ENCODE measurements at places on chromosomes 11 and 22. TPM values are rescaled to one million over a fixed set of nuclear protein-coding genes. Genes with fewer than 3 reads are reported as not detected.

GRCh38 chr11:73271936-73272679, at the start of gene P2RY6:
TSS of gene P2RY6 (plus strand) at chr11:73272338. CDS start at chr11:73296519, 24,181 bp downstream.
- no peak for DNase-seq

- peak; percentile 57 for DNase-seq
These were observed 35.9 kb upstream of the PRDM11 start for GRCh38 chr11:45110562-45110961.

- no peak for DNase-seq
These were observed 2.6 kb downstream of the RCE1 start for GRCh38 chr11:66845876-66846212.

DNA sequence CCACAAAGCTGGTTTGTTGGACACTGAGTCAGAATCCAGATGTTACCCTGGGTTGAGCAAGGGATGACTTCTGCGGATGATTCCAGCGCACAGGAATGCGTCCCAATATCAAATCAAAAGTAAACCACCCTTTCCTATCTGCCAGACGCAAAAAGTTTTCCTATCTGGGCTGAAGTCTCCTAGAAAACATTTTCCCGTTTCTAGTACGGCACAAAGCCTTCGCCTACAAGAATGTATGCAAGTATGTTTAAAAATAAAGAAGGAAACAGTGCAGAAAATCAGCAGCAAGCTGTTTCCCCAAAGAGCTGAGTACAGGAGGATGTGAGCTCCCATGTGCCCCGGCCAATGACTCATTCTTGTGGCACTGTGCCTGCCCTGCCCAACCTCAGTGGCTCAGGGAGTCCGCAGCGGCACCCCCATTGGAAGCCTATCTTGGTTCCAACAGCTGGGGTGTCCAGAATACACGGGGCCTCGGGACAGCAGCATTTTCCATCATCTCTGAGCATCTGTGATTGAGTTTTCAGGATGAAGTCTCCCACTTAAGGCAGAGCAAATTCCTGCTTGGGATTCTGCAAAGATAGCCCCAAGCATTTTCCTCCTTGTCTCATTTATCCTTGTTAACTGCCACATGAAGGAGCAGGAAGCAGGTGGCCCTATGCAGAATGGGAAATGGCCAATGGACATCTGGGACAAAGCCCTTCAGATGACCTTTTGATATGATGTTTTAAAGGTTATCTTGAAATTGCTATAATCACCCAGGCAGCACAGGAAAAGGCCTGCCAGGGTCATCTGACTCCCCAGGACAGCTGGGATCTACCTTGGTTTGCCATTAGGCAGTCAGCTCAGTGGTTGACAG, 17.5 kb downstream of the KCNJ5 start:
- DNase-seq = peak; percentile 26

GRCh38 chr11:63945477-63946163, 6.8 kb downstream of the NAA40 start:
- DNase-seq = peak; percentile 27

DNA sequence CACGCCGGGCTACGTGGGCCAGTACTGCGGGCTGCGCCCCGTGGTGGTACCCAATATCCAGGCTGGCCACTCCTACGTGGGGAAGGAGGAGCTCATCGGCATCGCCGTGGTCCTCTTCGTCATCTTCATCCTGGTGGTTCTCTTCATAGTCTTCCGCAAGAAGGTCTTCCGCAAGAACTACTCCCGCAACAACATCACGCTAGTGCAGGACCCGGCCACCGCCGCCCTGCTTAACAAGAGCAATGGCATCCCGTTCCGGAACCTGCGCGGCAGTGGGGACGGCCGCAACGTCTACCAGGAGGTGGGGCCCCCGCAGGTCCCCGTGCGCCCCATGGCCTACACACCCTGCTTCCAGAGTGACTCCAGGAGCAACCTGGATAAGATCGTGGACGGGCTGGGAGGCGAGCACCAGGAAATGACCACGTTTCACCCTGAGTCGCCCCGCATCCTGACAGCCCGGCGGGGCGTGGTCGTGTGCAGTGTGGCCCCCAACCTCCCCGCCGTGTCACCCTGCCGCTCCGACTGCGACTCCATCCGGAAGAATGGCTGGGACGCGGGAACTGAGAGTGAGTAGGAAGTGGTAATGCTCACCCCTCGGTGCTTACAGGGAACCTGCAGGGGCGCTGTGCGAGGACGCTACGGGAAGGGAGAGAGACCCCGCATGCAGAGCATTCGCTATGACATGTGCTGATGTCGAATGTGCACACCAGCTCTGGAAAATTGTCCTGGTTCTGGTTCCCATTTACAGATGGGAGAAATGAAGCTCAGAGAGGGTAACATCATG, 86.4 kb upstream of the MTNR1B start:
- no peak for DNase-seq

GRCh38 chr11:56961609-56962008, 27.1 kb upstream of the OR5AK2 start:
- DNase-seq = no peak

GRCh38 chr11:120136356-120136755, 1.6 kb downstream of the TRIM29 start:
- DNase-seq = no peak

GRCh38 chr11:31414338-31414737, 44.7 kb downstream of the DNAJC24 start:
- DNase-seq = no peak

DNA sequence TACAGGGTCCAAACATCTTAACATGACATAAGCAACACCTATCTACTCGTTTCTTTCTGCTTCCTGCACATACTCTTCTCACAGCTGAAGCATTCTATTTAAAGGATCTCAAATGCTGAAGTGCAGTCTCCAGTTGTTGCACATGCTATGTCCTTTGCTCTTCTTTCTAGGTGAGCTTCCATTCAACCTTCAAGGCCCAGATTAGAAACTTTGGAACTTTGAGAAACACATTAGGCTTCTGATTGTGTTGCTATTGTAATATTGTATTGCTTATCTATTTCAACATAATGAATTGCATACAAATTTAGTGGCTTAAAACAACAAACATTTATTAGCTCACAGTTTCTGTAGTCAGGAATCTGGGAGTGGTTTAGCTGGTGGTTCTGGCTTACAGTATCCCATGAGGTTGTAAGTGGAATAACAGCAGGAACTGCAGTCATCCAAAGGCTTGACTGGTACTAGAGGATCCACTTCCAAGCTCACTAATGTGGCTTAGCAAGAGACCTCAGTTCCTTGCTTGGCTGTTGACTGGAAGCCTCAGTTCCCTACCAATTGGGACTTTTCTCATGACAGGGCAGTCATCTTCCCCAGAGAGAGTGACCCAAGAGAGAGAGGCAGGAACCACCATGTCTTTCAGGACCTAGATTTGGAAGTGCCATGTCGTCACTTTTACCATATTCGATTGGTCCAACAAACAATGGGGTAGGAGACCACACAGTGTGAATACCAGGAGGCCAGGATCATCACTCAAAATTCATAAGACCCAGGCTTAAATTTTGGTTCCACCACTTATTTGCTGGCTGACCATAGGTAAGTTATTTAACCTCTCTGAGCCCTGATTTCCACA, 27.2 kb upstream of the RASSF10 start:
- DNase-seq = no peak

DNA sequence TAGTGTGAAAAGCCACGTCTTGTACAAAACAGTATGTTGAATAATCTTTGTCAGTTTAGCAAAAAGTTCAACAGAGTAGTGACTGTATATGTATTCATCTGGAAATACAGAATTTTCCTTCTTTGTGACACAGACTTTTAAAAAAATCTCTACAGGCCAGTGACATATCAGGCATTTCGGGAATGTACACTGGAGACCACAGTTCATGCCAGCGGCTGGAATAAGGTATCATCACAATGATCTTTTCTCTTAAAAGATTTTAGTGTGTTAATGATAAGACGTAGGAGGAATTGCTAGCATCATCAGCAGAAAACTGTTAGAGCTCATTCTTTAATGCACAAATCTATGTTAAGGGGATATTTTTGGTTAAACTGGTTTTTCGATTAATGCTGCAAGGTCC, 57.4 kb downstream of the BCL2L13 start:
- DNase-seq = no peak

DNA sequence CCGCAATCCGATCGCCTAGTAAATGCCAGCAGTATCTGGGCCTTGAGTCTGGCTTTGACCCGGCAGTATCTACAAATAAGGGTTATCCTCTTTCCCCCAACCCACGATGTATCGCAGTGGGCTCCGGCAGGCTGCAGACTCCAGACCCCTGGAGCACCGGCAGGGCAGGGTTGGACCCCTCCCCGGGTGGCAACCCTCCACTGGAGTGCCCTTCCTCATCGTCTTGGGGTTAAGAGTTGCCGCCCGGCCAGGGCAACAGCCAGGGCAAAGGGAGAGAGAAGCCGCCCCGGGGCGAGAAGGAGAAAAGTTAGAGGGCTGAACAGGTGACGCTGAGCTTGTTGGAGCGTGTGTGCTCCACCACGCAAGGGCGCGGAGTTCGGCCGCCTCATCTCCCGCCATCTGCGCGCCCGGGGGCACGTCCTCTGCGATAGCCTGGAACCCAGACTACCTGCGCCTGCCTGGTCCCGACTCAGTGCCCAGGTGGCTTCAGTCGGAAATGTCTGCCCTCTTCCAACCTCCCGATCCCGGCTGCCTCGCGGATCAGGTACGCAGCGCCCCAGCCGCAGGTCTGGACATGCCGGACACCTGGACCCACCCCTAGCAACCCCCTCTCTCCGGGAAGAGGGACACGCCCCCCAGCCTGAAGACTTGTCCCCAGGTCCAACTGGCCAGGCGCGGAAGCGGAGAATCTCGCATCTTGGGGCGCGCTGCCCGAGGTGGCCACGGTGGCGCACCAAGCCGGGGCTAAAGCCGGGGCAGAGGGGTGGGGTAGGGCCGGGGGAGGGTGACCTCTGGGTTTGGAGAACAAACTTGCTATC, 1.2 kb downstream of the DSCAML1 start:
- no peak for DNase-seq

DNA sequence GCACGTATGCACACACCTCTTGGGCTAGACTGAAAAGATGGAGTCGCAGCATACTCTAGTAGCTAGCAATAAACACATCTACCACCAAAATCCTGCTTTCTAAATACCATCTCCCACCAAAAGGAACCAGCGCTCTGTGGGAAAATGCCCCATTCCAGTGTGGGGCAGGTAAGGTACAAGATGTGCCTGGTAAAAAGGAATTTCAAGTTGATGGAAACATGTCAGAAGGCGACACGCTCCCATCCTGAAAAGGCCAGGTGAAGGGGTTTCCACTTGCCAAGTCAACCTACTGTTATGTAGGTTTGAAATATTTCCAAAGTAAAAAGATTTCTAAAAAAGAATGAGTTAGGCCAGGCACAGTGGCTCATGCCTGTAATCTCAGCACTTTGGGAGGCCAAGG, 8.8 kb downstream of the DGCR2 start:
- no peak for DNase-seq

DNA sequence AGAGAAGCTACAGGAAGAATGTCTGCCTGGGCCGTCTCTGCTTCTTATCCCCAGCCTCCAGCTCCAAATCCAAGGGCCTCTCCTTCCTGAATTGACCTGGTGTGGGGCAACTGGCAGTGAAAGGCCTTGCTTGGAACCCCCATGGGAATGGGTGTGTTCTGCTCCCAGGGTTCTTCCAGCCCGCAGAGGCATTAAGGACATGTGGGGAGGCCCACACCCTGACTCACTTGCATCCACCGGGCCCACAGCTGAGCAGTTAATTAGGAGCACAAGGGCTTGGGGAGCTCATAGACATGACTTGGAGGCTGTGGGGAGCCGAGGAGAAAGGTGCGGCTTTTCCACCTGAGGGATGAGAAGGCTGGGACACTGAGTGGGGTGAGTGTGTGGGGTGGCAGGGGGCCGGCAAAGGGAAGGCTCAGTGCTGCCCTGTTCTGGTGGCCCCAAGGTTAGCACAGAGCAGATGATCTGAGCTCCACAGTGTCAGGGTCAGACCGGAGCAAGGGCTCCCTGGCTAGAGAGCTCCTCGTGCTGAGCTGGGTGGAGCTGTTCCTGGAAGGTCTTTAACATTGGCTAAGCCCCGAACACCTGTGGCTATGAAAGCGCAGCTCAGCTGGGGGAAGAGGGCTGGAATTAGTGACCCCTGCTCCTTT, 64.5 kb upstream of the NECTIN1 start:
- DNase-seq = no peak

DNA sequence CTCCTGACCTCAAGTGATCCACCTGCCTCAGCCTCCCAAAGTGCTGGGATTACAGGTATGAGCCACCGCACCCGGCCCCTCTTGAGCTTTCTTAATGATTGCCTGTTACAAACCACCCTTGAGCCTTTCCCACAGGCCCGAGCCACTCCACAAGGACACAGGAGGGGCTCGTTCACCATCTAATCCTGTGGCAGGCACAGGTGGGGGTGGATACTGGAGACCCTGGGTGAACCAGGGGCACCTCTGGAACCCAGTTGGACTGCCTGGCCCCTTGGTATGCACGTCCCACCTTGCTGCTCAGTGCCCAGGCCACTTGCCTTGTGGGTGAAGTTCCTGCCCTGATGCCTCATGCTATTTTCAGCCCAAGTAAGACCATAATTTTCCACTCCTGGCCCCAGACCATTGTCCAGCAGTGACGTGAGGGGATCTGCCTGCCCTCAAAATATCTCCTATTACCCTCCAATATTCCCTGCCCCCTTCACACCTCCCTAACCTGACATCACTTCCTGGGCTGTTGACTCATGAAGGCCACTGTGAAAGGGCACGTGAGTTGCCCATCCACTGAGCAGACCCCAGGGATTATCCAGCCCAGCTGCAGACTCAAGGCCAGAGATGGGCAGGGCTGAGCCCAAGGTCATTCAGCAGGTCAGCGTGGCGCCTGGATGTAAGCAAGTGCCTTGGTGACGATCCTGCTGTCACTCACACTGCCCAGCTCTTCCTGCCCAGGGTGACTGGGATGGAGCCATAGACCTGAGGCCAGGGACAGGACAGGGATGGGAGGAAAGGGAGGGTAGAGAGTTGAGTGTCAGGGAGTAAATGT, 19.6 kb downstream of the P2RY2 start:
- DNase-seq = no peak

GRCh38 chr22:25987948-25988347, 181.3 kb upstream of the SEZ6L start:
- no peak for DNase-seq

Gene OR52E5
- not detected for polyA plus RNA-seq

Gene LSP1
- polyA plus RNA-seq = not detected

Gene RIMBP3B
- 0.14 TPM for polyA plus RNA-seq

Gene P2RY2
- not detected for polyA plus RNA-seq

Gene TMA7B
- polyA plus RNA-seq = not detected

Gene ASCL2
- not detected for polyA plus RNA-seq

Gene YPEL4
- 1.1 TPM for polyA plus RNA-seq

Gene GAB4
- polyA plus RNA-seq = not detected

Gene MOV10L1
- polyA plus RNA-seq = 4.6 TPM

Data from AG04450 (cell line).